ENCODE measurements at places on chromosomes 4 and X.

DNA sequence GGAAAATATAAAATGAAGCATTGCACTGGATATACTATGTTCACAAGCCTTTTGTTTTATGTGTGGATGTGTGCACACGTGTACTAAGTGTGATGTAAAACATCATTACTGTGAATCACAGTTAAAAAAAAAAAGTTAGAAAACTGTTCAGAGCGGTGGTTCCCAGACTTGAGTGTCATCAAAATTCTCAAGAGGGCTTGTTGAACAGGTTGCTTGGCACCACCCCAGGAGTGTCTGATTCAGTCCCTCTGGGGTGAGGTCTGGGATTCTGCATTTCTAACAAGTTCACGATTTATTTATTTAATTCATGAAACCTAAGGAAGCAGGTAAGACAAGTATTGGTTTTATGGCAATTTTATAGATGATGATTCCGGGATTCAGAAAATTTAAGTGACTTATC, 1.8 kb downstream of the CENPU start:
- H3K27ac ChIP-seq, result no peak overlapping the region
- peaks cover 43% of the 10 kb centered on the region for H3K4me1 ChIP-seq
- peak overlapping the region; percentile 94 for H3K4me3 ChIP-seq
- no peak for DNase-seq

DNA sequence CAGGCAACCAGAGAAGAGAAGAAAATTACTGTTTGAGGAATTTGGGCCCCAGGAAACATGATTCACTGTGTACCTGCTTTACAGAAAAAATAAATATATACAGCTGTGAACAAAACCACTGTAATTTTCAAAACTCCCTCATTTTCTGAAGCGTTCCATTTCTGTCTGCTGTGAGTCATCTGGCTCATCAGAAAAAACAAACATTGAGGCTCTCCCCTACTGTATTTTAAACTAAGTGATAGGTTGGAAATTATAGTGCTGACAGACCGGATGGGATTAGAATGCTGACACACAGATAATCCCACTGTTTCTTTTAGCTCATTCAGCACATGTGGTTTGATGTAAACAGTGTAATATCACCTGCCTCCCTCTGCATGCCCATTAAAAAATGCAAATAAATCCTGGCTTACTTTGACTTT, 847.0 kb downstream of the TRIML1 start:
- H3K4me3 ChIP-seq, result no peak overlapping the region
- DNase-seq, result no peak
- H3K27ac ChIP-seq, result no peak overlapping the region
- H3K4me1 ChIP-seq, result peaks cover 5% of the 10 kb centered on the region
- no peaks in the 10 kb centered on the region for H3K36me3 ChIP-seq
- peaks cover 2% of the 10 kb centered on the region for H3K27me3 ChIP-seq

- no peak for DNase-seq
- no peaks in the 10 kb centered on the region for H3K4me1 ChIP-seq
- H3K27ac ChIP-seq, result no peak overlapping the region
- H3K36me3 ChIP-seq, result no peaks in the 10 kb centered on the region
- no peak overlapping the region for H3K4me3 ChIP-seq
Observed at GRCh38 chrX:20479896-20480295, 213.2 kb upstream of the RPS6KA3 start.

DNA sequence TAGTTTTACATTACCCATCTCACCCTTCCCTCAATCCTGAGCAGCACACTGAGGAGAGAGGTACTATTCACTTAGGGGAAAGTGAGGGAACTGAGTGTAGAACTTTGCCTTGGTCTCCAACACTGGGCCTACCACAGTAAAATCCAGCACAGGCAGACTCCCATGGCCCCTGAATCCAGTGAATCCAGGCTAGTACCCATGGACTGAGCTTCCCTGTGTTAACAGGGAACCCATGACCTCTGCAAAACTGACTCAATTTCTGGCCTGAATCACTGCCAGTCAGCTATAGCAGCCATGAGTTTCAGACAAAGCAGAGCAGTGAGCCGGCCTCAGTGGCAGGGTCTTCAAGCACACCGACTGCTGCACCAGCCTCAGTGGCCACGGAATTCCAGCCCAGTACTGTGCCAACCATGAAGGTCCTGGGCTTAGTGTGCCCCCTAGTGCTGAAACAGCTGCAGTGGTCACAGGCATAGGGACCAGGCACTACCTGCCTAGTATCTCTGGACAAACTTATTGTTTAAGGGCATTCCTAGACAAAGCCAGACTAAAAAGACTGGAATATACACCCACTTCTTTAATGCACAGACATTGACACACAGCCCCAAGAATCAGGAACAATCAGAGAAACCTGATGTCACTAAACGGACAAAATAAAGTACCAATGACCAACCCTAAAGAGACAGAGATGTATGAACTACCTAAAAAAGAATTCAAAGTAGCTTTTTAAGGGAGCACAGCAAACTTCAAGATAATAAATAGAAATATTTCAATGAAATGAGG, 127.4 kb upstream of the RPL34 start:
- no peaks in the 10 kb centered on the region for H3K4me1 ChIP-seq
- no peak overlapping the region for H3K27ac ChIP-seq
- no peaks in the 10 kb centered on the region for H3K27me3 ChIP-seq

GRCh38 chr4:74536557-74536956, 91.6 kb downstream of the AREG start:
- no peaks in the 10 kb centered on the region for H3K27me3 ChIP-seq
- H3K36me3 ChIP-seq, result no peaks in the 10 kb centered on the region
- no peak overlapping the region for H3K27ac ChIP-seq
- no peak for DNase-seq
- no peak overlapping the region for H3K4me3 ChIP-seq

- DNase-seq, result no peak
- H3K4me1 ChIP-seq, result peaks cover 4% of the 10 kb centered on the region
- H3K27ac ChIP-seq, result no peak overlapping the region
- no peaks in the 10 kb centered on the region for H3K36me3 ChIP-seq
Observed at GRCh38 chrX:124342174-124342867, 4.0 kb upstream of the SH2D1A start.

DNA sequence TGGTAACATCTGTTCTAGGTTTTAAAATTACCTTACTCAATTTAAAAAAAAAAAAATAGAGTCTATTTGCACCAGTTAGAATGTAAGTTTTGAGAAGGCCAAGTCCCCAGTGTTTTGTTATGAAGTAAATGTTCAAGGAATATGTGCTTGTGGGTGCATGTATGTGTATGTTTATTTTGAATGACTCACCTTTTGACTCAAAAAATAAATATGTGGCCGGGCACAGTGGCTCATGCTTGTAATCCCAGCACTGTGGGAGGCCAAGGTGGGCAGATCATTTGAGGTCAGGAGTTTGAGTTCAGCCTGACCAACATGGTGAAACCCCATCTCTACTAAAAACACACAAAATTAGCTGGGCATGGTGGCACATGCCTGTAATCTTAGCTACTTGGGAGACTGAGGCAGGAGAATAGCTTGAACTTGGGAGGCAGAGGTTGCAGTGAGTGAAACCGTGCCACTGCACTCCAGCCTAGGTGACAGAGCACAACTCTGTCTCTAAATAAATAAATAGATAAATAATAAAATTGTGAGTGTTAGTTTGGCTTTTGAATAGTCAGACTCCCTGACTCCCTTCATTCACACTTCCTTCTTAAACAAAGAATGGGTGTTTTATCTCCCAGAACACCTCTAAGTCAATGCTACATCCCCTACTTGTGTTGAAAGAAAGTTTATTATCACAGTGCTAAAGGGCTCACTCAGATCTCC, 511.3 kb upstream of the PCDH7 start:
- H3K36me3 ChIP-seq, result no peaks in the 10 kb centered on the region
- no peaks in the 10 kb centered on the region for H3K4me1 ChIP-seq
- H3K27ac ChIP-seq, result no peak overlapping the region
- DNase-seq, result no peak
- peaks cover 4% of the 10 kb centered on the region for H3K27me3 ChIP-seq

GRCh38 chr4:912548-913279, 19.4 kb downstream of the GAK start:
- no peak overlapping the region for H3K4me3 ChIP-seq
- H3K36me3 ChIP-seq, result peaks cover 27% of the 10 kb centered on the region
- H3K27me3 ChIP-seq, result peaks cover 3% of the 10 kb centered on the region

DNA sequence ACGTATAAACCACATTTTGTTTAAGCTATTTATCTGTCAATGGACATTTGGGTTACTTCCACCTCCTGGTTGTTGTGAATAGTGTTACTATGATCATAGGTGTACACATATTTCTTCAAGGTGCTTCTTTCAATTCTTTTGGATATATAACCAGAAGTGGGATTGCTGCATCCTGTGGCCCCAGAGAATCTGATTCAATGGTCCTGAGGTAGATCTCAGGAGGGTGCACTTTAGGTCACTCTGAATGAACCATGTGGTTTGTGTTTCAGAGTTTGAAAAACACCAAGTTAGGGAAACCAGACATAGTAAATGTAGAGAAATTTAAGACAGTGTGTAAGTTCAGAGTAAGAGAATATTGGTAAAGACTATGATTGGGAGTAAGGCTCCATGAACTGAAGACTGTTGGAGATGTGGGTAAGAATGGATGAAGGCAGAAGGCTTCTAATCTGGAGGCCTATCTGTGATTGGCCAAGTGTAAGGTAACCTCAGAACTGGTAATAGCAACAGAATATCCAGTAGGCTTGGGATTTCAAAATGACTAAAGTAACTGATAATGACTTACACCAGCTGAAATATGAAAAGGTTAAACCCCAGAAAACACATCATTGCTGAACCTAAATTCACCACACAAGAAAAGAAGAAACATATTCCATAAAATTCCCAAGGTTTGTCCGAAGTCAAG, 236.9 kb downstream of the CAMK2D start:
- no peaks in the 10 kb centered on the region for H3K4me1 ChIP-seq
- no peak overlapping the region for H3K27ac ChIP-seq
- no peak overlapping the region for H3K4me3 ChIP-seq
- peaks cover 14% of the 10 kb centered on the region for H3K36me3 ChIP-seq
- no peak for DNase-seq

- H3K4me3 ChIP-seq, result no peak overlapping the region
- peaks cover 6% of the 10 kb centered on the region for H3K4me1 ChIP-seq
- no peak for DNase-seq
- no peaks in the 10 kb centered on the region for H3K36me3 ChIP-seq
Observed at GRCh38 chrX:154712781-154713740, 37.8 kb downstream of the GAB3 start.

DNA sequence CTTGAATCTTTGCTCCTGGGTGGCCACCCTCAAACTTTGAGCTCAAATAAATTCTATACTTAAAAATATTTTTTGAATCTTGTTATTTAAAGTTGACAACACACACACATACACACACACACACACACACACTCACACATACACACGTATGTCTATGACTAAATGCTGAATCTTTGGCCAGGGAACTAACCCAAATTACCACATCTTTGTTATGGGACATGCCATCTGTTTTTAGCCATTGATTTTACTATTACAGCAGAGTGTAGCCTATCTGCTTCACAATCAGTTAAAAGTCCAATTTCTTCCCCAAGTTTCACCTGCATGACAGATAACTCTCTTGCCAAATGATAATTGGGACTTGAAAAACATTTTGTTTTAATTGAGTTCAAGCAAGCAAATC, 45.0 kb upstream of the USP46 start:
- no peak overlapping the region for H3K4me3 ChIP-seq
- no peaks in the 10 kb centered on the region for H3K36me3 ChIP-seq
- H3K4me1 ChIP-seq, result no peaks in the 10 kb centered on the region

- H3K27ac ChIP-seq, result no peak overlapping the region
- peak; percentile 24 for DNase-seq
- no peaks in the 10 kb centered on the region for H3K27me3 ChIP-seq
- H3K36me3 ChIP-seq, result no peaks in the 10 kb centered on the region
- H3K4me1 ChIP-seq, result peaks cover 14% of the 10 kb centered on the region
- no peak overlapping the region for H3K4me3 ChIP-seq
Observed at GRCh38 chr4:73019462-73020047, 50.0 kb downstream of the COX18 start.

- no peak for DNase-seq
- H3K4me3 ChIP-seq, result peak overlapping the region; percentile 89
- H3K36me3 ChIP-seq, result no peaks in the 10 kb centered on the region
- H3K27me3 ChIP-seq, result peaks cover 2% of the 10 kb centered on the region
- H3K27ac ChIP-seq, result no peak overlapping the region
- H3K4me1 ChIP-seq, result peaks cover 36% of the 10 kb centered on the region
Observed at GRCh38 chrX:135340831-135341230, 31.6 kb downstream of the ETDC start.

GRCh38 chr4:27830251-27830650, 969.6 kb downstream of the STIM2 start:
- no peaks in the 10 kb centered on the region for H3K36me3 ChIP-seq
- H3K27me3 ChIP-seq, result peaks cover 2% of the 10 kb centered on the region
- no peak for DNase-seq
- peaks cover 15% of the 10 kb centered on the region for H3K4me1 ChIP-seq
- H3K27ac ChIP-seq, result no peak overlapping the region
- no peak overlapping the region for H3K4me3 ChIP-seq

GRCh38 chr4:142168181-142168580, 531.8 kb downstream of the IL15 start:
- no peaks in the 10 kb centered on the region for H3K36me3 ChIP-seq
- DNase-seq, result no peak
- H3K4me1 ChIP-seq, result no peaks in the 10 kb centered on the region
- peaks cover 6% of the 10 kb centered on the region for H3K27me3 ChIP-seq

DNA sequence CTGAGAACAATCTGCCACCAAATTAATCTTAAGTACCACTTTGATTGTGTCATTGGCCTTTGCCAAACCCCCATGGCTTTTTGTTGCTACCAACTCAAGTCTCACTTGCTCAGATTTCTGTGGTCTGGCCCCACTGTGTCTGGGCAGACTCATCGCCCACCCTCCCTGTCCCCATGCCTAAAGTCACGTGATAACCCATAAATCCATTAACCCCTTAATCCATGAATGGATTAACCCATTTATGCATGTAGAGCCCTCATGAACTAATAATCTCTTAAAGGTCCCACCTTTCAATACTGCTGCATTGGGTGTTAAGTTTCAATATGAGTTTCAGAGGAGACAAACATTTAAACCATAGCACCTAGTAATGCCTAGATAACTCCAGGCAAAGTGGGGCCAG, 78.5 kb upstream of the BLTP1 start:
- peaks cover 27% of the 10 kb centered on the region for H3K4me1 ChIP-seq
- no peaks in the 10 kb centered on the region for H3K36me3 ChIP-seq
- no peak overlapping the region for H3K27ac ChIP-seq
- no peak for DNase-seq
- H3K27me3 ChIP-seq, result peaks cover 2% of the 10 kb centered on the region

DNA sequence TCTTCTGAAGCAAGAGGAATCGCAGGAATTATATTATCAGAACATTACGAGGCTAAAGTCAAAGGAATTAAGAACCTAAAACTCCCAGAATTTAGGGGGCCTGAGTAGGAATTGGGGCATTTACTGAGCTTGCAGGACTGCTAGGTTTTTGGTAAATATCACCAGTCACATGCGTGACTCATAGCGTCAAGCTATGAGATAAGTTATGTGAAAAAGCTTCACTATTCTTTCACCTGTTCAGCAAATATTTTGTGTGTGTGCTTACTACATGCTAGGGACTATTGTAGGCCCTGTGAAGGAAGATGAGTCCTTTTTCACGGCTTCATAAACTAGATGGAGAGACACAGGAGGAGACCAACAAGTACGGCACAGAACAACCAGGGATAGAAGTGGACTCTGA, 52.2 kb downstream of the MAGEA10 start:
- no peaks in the 10 kb centered on the region for H3K36me3 ChIP-seq
- no peak for DNase-seq
- H3K27me3 ChIP-seq, result peaks cover 9% of the 10 kb centered on the region
- H3K4me3 ChIP-seq, result no peak overlapping the region

All from nephron progenitor cell (in vitro differentiated cells).